ENCODE measurements at places on chromosomes 1 and 21.

- DNase-seq, result no peak
Observed at GRCh38 chr1:6996371-6996770, 211.1 kb downstream of the CAMTA1 start.

GRCh38 chr21:35476621-35477395, 427.7 kb upstream of the RUNX1 start:
- DNase-seq, result no peak

- DNase-seq, result no peak
Observed at GRCh38 chr21:27408826-27409225, 441.9 kb upstream of the ADAMTS5 start.

GRCh38 chr1:68015369-68015768, 35.1 kb downstream of the DIRAS3 start:
- DNase-seq, result no peak

- no peak for DNase-seq
Observed at GRCh38 chr1:105608713-105609112, 1447.8 kb upstream of the PRMT6 start.

GRCh38 chr1:242738702-242739645, 214.5 kb upstream of the PLD5 start:
- DNase-seq, result no peak

- DNase-seq, result no peak
Observed at GRCh38 chr1:78060857-78061563, 15.2 kb downstream of the GIPC2 start.

DNA sequence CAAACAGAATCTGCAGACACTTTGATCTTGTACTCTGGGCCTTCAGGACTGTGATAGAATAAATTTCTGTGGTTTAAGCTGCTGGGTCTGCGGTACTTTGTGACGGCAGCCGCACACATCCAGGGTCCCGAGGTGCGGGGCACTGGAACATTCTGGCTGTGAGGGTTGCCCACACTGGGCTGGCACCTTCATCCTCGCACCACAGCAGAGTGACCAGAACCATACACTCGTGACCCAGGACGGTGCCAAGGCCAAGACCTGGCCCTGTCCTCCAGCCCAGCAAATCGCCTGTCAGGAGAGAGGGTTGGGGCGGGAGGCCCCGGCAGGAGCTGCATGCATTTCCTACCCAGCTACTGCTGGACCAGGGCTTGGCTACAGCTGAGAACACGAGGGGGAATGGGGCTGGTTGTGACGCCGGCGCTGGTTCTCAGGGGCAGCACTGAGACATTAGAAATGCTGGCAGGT, 2.6 kb upstream of the FTCD start:
- no peak for DNase-seq

DNA sequence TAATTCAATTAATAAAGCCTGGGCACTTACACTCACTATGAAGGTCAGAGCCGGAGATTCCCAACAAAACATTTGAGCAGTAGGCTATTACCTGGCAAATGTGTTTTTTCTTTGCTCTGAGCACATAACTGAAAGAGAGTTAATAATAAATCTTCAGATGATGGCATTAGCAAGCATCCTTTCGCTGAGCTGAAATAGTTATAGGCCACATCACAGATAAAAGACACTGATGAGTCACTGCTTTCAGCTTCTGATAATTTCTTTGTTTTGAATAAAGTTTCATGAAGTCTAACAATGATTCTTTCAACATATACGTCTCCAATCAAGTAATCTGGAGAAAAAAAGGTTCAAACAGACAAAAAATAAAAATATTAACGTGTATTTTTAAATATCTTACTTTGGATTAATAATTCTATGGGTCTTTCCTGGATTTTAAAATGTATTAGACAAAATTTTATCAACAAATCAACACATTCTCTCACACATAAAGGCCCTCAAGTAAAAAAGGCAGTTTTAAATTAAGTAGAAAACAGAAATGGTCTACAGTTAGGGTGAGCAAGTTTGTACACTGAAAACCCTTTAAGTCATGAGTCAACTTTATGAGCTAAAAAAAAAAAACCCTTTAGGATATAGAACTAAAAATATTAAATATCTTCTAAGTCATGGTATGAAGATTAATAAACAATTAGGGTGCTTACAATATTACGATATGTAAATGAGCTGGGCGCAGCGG, 33.1 kb downstream of the LTN1 start:
- no peak for DNase-seq

DNA sequence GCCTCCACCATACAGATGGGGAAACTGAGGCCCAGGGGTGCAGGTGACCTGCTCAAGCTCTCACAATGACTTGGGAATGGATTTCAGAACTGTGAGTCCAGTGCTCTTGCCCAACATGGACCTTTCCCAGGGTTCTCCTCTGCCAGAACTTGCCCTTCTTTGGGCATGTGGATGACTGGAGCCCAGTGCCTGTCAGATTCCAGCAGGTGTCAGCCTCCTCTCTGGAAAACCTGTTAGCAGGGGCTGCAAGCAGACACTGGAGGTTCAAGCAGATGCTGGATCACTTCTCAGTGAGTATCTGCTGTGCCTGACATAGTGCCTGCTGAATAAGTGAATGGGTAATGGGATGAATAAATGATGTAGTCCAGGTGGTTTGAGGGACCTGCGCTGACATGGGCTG, 314.2 kb upstream of the POU3F1 start:
- no peak for DNase-seq

GRCh38 chr1:156160743-156161171, 7.4 kb downstream of the SEMA4A start:
- DNase-seq, result peak; percentile 57

DNA sequence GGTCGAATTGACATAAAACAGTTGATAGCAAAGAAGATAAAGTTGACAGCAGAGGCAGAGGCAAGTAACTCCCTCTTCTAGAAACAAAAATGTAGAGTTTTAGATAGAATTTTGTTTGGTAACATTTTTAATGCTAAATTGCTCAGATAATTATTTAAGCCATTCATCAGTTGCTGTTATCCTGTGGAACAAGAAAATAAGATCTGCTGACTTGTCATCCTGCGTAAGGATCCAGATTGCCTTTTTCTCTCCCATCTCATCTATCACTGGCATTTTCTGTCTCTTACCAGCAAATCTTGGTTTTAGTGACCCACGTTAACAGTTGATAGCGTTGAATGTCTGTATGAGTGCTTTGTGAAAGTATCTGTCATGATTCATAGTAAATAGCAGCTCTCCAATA, 29.8 kb downstream of the SOAT1 start:
- no peak for DNase-seq

GRCh38 chr1:70202173-70202758, 3.1 kb downstream of the LRRC40 start:
- DNase-seq, result no peak

DNA sequence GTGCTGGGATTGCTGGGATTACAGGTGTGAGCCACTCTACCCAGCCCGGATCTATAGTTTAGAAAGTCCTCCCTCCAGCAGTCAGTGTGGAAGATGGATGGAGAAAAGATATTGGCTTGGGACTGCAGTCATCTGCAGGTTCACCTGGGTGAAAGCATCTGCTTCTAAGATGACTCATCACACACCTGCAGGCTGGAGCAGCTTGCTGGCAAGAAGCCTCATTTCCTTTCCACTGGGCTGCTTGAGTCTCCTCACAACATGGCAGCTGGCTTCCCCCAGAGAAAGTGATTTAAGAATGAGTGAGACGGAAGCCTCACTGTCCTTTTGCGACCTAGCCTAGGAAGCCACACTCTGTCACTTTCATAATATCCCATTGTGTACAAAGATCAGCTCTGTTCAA, 50.0 kb downstream of the FOXO6 start:
- DNase-seq, result no peak

- no peak for DNase-seq
Observed at GRCh38 chr1:19319196-19319595, 7.1 kb downstream of the SLC66A1 start.

DNA sequence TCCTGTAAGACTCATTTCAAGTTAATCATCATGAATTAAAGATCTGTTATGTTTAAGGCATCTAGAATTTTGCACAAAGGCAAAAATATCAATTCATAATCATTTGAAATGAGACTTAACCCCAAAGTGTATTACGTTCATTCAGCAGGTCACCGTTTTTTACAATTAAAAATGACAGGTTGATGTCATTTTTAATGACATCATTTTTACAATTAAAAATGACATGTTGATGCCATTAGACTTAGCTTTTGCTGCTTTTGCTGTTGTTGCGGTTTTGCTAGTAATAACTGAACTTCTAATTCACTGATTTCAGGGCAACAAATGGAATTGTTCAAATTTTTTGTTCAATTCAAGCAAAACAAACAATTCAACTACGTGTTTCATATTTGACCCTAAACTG, 17.0 kb downstream of the PRMT6 start:
- DNase-seq, result no peak

GRCh38 chr1:3626025-3626424, 1.2 kb downstream of the TPRG1L start:
- no peak for DNase-seq

GRCh38 chr1:7474786-7475502, 296.2 kb upstream of the VAMP3 start:
- no peak for DNase-seq

- no peak for DNase-seq
Observed at GRCh38 chr1:211811848-211812247, 18.7 kb downstream of the LPGAT1 start.

DNA sequence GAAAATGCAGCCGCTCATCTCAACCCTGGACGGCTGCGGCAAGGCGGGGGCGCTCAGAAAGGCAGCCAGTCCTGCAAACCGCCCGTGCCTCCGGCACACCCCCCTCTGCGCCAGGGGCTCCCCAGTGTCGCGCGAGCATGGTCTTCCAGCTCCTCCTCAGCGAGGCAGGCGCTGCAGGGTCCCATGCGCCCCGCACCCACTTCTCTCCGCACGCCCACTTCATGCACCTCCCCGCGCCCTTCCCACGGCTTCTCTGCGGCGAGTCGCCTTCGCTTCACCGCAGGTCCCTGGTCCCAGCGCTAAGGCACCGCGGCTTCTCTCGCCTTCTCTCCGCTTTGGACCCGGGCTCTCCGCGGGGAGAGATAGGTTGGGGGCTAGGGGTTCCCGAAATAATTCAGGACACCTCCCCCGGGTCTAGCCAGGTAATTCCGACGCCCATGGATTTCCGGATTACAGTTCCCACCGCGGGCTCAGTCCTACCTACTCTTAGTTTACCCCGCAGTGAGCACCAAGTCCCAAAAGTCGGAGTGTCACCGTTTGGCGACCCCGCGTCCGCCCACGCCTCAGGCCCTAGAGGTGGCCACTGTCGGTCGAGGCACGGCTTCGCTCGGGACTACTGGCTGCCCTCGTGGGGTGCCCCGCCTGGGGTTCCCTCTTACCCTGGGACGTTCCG, 67.5 kb downstream of the SYT2 start:
- DNase-seq, result no peak

DNA sequence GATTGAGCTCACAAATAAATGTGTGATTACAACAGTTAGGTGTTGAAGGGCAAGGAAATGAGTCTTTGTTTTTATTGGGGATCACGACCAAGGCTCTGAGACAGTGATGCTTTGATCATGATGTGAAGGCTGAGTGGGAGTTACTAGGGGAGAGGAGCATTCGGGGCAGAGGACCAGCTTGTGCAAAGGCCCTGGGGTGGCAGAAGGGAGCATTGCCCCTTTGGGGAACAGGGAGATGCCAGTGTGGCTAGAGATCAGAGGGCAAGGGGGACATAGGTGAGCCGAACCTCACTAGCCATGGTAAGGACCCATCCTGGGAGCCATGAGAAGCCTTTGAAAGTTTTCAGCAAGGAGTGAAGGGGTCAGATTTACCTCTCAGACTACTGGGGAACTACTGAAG, 31.1 kb downstream of the TNFRSF8 start:
- no peak for DNase-seq

DNA sequence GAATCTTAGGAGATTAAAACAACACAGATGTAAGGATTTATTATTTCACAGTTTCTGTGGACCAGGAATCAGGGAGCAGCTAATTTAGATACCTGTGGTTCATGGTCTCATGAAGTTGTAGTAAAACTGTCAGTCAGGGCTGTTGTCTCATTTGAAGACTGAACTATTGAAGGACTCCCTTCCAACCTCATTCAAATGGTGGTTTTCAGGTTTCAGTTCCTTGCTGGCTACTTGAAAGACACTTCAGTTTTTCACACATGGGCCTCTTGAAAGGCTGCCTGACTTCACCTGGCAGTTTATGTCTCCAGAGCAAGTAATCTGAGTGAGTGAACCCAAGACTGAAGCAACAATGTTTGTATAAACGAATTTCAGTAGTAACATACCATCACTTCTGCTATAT, 915.9 kb downstream of the PLA2G4A start:
- DNase-seq, result no peak

DNA sequence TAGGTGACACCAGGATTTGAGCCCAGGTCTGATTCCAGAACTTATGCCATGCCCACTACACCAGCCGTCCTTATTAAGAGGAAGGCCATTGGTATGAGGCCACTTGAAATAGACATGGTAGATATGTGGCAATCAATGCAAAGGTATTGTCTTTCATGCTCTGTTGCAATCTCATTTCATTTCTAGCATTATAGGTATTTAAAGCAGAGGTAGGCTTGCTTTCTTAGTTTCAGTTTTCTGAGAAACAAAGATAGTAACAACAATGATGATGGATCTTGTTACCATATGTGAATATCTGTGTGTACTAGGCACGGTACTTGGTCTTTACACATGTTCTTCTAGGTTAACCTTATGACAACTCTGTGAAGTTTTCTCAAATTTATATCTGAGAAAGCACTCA, 113.1 kb downstream of the FGGY start:
- DNase-seq, result no peak

DNA sequence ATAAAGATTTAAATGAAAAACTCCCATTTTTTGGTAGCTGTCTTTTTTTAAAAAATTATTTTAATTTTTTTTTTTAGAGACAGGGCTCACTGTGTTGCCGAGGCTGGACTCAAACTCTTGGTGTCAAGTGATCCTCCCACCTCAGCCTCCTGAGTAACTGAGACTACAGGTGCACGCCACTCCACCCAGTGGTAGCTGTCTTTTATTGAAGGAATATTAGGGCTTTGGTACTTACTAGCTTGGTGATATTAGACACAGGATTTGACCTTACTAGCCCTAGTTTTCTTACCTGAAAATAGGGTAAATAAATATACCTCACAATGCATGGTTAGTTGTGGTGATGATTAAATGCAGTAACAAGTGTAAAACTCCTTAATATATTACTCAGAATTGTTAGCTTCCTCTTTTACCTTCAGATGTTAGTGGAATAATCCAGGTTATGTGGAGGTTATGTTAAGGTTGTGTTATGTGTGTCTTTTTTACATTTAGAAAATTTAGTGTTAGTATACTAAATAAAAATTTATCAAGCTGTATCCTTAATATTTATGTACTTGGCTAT, 66.8 kb downstream of the PHACTR4 start:
- no peak for DNase-seq

GRCh38 chr1:35505911-35506798, 51.0 kb downstream of the KIAA0319L start:
- DNase-seq, result peak; percentile 20

GRCh38 chr1:37661401-37661800, 26.7 kb upstream of the RSPO1 start:
- DNase-seq, result no peak

GRCh38 chr1:74772945-74773344, 40.0 kb downstream of the TYW3 start:
- no peak for DNase-seq

DNA sequence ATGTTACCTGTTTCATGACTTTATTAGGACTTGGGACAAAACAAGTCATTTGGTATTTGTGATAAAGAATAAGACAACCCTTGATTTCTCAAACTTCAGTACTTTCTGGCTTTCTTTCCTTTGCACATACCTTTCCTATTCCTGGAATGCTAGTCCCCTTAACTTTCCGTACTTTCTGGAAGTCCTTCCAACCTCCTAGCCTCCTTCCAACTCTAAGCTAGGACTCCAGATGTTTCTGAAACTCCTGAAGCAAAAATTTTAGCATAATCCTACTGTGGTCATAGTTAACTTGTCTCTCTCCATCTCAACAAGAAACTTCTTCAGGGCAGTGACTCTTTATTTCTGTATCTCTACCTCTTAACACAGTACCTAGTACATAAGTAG, 19.8 kb upstream of the C1orf105 start:
- no peak for DNase-seq

All from GM19239 (cell line).